ENCODE measurements at places on chromosomes 3 and 15.

DNA sequence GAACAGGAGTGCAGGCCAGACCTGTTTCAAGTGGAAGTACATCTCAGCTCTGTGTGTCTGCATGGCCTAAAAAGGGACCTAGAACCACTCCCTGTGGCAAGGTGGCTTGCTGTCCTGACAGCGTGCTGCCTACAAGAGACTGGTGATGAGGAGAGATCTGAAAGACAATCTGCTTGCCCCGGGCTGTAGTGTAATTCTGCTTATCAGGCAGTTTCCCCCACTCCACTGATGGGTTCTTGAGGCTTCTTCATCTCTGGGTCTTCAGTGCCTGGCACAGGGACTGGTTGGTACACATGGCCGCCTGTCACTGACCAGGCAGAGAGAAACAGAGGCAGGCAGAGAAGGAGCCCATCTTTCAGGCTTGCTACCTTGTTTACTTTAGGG, 57.6 kb downstream of the HEG1 start:
- no peak for DNase-seq

- DNase-seq, result no peak
Observed at GRCh38 chr15:80188251-80188650, 35.5 kb downstream of the FAH start.

DNA sequence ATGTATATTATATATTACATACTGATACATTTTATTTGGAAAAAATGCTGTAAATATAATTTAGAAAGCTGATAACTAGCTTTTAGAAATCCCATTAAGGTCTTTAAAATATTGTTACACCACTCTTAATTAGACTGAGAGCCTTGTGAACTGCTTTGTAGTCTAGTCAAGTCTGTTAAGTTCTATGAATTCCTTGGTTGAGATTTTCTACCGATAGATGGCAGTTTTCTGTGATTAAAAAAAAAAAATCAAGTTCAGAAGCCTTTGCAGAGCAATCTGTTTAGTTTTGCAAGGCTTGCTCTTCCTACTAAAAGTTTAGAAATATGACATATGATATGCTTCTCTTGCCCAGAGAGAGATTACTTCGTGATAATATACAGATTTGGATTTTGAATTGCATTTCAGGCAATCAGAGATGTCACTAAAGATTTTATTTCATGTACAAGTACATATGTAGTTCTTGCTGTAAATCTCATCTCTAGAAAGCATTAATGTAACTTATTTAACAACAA, 60.4 kb upstream of the SLITRK3 start:
- no peak for DNase-seq

GRCh38 chr3:174002543-174002942, 605.0 kb downstream of the NLGN1 start:
- DNase-seq, result no peak

DNA sequence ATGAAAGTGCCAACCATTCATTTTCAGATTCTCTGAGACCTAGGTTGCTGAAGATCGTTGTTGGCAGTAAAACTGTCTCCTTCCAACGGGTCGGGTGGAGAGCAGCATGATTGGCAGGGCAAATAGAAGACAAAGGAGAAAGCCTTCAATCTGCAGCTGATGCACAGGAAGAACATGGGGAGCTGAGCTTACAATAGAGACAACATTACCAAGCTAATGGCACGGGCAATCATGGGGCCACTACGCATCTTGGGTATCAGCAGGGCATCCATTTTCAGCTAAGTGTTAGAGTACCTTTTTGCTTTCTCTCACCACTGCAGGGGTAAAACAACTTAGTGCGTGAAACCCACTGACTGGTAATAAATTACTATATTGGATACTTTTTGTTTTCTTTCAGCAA, 114.8 kb downstream of the WDR72 start:
- DNase-seq, result no peak

- no peak for DNase-seq
Observed at GRCh38 chr3:14765576-14766427, 53.0 kb upstream of the FGD5 start.

- no peak for DNase-seq
Observed at GRCh38 chr15:68987676-68988075, 26.8 kb upstream of the NOX5 start.

- no peak for DNase-seq
Observed at GRCh38 chr3:71211083-71211482, 372.4 kb downstream of the FOXP1 start.

DNA sequence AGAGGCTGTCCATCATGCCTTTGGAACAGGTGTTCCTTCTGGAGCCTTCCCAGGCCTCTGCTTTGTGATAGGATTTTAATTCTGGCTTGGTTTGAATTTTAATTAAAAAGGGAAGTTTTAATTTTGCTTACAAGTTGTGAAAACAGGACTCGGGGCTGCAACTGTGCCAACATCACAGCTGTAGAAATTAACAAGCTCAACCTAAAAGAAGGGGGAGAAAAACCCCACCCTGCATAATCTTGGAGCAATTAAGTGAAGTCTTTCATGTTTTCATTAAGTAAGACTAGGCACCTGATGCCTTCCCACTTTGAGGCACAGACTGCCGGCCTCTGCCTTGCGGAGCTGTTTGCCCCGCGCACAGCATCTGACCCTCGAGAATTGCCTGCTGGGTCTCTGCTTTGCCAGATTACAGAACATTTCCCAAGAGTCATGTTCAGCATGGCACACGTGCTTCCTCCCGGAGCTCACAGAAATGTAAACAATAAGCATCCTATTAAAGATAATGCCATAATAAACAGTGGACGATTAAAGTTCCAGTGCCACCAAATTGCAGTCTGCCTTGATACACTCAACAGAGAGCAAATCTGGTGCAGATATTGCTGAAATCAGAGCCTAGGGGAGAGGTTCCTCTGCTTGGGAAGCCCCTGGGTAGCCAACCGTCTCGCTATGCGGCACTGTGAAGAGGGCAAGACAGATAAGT, 364.2 kb downstream of the LRTM1 start:
- DNase-seq, result no peak

DNA sequence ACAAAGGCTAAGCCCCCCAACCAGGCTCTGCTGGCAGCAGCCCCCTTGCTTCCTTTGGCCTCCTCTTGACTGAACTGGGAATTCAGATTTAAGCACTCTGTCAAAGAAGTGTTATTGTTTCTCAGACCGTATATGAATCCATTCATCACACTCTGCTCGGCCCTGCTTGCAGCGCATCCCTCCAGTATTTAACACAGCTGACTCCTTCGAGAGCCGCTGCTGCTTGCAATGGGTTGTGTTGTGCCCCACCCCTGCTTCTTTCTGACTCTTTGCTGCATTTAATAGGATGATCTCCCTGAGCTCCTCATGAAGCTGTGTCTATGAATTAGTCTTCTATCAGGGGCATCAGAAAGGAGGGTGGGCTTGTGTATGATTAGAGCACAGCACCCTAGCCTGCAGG, 31.2 kb downstream of the C3orf20 start:
- DNase-seq, result no peak

- no peak for DNase-seq
Observed at GRCh38 chr3:41259449-41260062, 60.3 kb downstream of the CTNNB1 start.

DNA sequence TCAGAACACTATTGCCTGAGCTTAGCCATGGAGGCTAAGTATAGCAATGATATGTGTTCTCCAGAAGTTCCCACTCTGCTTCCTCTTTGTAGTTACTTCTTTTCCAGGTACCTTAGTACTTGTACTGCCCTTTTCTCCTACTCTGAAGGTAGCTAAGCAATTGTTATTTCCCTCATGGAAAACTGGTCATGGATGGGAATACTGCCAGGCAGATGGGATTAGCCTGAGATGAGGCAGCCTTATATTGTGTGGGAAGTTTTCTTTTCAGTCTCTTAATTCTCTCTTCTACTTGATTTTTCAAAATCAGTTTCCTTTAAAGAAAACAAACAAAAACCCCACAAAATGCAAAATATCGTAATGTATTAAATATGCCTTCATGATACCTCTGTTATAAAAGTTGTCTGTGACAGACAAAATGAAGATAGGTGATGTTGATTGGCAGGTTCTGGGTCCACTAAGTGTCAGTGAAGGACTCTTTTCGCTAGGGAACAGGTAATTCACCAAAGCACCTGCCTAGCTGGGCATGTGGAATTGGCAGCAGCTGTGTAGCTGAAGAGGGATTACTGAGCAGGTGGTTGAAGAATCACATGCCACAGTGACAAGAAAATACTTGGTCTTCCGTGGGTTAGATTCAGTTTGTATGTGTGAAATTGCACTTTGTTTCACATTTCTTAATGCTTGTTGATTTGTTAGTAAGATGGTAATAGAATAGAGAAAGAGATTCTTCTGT, 4.1 kb downstream of the ZNF609 start:
- no peak for DNase-seq

GRCh38 chr3:32857921-32858320, 40.1 kb downstream of the TRIM71 start:
- DNase-seq, result no peak

- DNase-seq, result no peak
Observed at GRCh38 chr15:39598186-39598850, 17.4 kb downstream of the THBS1 start.

- peak; percentile 58 for DNase-seq
Observed at GRCh38 chr3:11155341-11156025, 1.2 kb downstream of the HRH1 start.

- peak; percentile 57 for DNase-seq
Observed at GRCh38 chr15:42156243-42156922, at the start of gene PLA2G4F. Gene PLA2G4F (minus strand): TSS chr15:42156636. CDS start chr15:42156549, 87 bp downstream.

All from breast epithelium (tissue), 4 donors.